Erythroblast (primary cell): ENCODE measurements at places on chromosomes 5 and 9.

GRCh38 chr9:116639251-116639741 lies 47.8 kb upstream of the TRIM32 start:
- DNase-seq = no peak

GRCh38 chr5:179624841-179625271 lies 1.4 kb upstream of the HNRNPH1 start:
- no peak for DNase-seq

- no peak for DNase-seq
Observed at GRCh38 chr5:149160291-149160787, 19.0 kb downstream of the ABLIM3 start.

- no peak for DNase-seq
Observed at GRCh38 chr5:96243862-96244261, 189.2 kb downstream of the PCSK1 start.

GRCh38 chr5:113293068-113293974 lies 141.5 kb downstream of the TSSK1B start:
- DNase-seq = no peak

GRCh38 chr5:850511-851006 lies at the start of gene ZDHHC11:
Gene ZDHHC11 (minus strand): TSS chr5:850986. CDS start chr5:850602, 384 bp downstream.
- no peak for DNase-seq

- no peak for DNase-seq
Observed at GRCh38 chr9:123248630-123249029, 19.8 kb downstream of the STRBP start.

DNA sequence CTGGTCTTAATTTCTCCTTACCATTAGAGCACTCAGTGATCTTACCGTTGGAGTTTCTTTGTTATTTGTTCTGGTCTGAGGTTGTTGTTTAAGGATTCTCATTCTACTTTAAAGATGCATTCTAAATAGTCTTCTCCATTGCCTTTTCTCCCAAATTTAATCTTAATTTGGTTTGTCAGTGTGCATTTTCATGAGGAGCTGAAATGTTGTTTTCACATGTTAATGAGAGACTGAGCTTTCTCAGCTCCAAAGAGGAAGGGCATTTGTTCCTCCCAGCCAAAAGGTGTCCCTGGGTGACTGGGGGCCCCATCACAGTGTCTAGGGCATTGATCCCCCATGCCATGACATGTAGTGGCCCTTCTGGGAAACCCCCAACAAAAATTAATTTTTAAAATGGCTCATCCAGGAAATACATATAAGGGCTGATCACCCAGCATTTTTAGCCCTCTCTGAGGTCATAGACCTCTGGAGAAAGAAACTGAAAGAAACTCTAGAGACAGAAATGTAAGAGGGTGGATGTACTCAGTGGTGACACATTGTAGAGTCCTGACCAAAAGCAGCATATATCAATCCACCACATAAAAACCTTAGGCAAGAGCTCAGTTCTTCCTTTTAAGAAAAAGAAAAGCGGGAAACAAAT lies 240.4 kb upstream of the RAI14 start:
- no peak for DNase-seq

GRCh38 chr5:96579711-96580110 lies 82.5 kb upstream of the CAST start:
- DNase-seq = no peak

GRCh38 chr5:74575741-74576538 lies 64.6 kb downstream of the ENC1 start:
- no peak for DNase-seq
